Right hindlimb (tissue), 1 donor: ENCODE measurements at places on chromosomes 3 and 15.
A peak's percentile ranks its signal among the peaks of the same experiment; 100 is the strongest.

- DNase-seq = no peak
These were observed 162.5 kb downstream of the DPH6 start for GRCh38 chr15:35383506-35383905.

- no peak for DNase-seq
These were observed 300.0 kb upstream of the CTNNB1 start for GRCh38 chr3:40899286-40899712.

DNA sequence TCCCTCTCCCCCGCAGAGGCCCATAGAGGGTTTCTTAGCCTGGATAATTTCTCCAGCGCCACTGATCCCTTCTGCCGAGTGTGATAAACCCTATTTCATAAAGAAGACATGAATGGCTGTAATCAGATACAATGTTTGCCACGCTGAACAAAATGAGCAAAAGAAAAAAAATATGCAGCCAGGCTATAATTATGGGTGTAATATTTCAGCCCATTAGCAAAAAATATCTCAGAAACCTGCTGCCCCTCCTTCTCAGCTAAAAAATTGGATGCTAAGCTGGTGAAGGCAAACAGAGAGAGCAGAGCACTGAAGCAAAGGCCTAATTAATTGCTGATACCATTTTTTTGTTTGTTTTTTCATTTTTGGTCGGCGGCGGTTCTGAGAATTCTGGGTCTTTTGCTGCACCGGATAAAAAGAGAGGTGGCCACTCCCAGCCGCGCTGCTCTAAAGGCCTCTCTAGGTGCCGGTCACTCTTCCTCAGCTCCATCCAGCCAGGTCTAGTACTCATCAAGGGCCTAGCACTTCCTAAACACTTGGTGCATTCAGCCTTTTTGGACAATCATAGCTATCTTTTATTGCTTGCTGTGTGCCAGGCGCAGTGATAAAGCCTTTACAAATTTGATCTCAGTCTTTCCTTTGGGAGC lies 128.7 kb upstream of the TLE3 start:
- DNase-seq = no peak

DNA sequence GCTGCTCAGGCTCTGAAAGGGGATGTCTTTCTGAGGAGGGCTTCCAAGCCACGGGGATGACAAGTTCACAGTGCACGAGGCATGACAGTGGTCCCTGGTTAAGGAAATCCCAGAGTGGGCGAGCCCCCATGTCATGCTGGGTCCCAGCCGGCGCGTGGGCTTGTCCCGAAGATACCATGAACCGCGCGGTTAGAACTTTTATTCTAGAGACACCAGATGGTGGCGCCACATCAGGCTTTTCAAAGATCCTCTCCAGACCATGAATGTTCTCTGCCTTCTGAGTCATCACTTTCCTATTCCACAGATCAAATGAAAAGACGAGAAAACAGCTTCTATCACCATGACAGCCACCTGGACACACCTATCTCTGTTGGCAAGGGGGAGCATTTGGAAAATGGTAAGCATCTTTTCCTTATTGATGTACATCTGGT lies 227.8 kb upstream of the LYSMD4 start:
- DNase-seq = no peak

- DNase-seq = no peak
These were observed 163.9 kb downstream of the DCLK3 start for GRCh38 chr3:36600404-36600803.

DNA sequence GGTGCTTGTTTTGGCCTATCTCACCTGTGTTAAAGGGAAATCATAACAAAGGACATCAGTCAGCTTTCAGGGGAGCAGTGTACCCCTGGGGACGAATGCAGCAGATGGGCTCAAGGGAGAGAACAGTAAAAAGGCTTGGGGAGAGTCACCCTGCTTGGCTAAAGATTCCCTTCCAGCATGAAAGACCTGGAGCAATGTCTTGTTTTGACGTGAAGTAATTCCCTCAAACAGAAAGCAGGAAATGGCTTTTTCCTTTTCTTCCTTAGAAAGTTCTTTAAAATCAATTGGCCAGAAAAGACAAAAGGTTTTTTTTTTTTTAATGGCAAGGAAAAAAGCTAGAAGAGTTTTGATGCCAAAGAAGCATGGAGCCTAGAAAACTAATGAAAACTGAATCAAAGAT lies 56.5 kb upstream of the PARL start:
- DNase-seq = no peak

GRCh38 chr3:99634881-99635280 lies 3.5 kb upstream of the COL8A1 start:
- DNase-seq = no peak

- no peak for DNase-seq
These were observed 52.5 kb upstream of the LINGO1 start for GRCh38 chr15:77685082-77685815.

DNA sequence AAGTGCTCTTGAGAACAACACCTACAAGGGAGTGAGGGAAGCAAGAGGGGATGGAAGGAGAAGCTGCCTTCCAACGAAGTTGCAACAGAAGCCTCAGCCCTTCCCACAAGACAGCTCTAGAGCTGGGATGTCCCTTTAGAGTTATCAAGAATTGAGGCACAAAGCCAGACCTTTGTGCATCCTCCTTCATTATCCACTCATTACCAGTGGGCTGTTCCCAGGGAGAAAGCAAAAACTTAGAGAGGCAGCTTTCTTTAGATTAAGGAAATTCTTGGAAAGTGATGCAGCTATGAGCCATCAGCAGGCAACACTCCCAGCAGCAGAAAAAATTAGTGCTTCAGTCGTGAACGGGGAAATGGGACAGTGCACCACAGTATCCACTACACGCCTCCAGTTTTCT lies 10.6 kb upstream of the CD96 start:
- DNase-seq = no peak

GRCh38 chr15:101178479-101178878 lies 73.4 kb downstream of the CHSY1 start:
- peak; percentile 71 for DNase-seq

- DNase-seq = no peak
These were observed 64.4 kb downstream of the SLMAP start for GRCh38 chr3:57820479-57820878.

GRCh38 chr15:40088929-40089755 lies 19.5 kb downstream of the BMF start:
- no peak for DNase-seq
